ENCODE measurements at places on chromosomes 1 and 21.

GRCh38 chr1:225918280-225918679 is 5.8 kb downstream of the PYCR2 start:
- no peak for DNase-seq

DNA sequence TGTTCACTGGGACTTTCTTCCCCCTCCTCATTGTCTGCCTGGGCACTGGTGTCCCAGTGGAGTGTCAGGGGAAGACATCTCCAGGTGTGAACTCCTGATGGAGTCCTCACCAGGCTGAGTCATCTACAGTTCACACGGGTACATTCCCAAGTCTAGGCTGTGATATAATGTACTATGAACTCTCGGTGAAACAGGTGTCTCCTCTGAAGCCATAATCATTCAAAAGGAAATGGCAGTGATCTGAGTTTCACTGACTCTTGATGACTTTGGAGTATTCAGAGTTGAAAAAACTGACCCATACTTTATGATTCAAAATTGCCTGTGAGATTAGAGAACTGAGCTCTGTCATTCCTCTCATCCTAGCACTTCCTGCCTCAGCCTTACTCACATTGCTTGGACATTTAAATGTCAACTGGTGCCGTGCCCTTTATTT is 9.1 kb downstream of the LAMC2 start:
- no peak for DNase-seq

- DNase-seq = no peak
Measured at GRCh38 chr1:202367271-202367670, 18.8 kb downstream of the PPP1R12B start.

- DNase-seq = peak; percentile 80
Measured at GRCh38 chr1:113929750-113930498, 800 bp downstream of the HIPK1 start.

- no peak for DNase-seq
Measured at GRCh38 chr1:8456991-8457390, 139.1 kb downstream of the SLC45A1 start.

- peak; percentile 6 for DNase-seq
Measured at GRCh38 chr1:204623894-204624361, 61.6 kb downstream of the LRRN2 start.

GRCh38 chr1:103517380-103518047 is 8.0 kb upstream of the RNPC3 start:
- no peak for DNase-seq

DNA sequence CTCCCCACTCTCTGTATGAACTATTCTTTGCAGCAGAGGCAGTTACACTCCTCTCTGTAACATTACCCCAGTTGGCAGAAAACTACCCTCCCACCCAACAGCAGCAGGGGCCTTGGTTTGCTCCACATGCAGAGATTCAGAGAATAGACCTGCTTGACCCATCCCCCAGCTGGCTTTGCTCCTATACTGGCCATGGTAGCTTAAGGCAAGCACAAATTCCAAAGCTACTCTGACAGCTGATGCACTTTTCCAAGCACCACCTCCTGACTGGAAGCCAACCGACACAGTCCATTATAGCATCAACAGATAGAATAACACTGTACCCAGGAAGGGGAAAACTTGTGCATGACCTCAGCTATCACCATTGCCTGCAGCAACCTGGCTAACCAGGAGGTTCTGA is 846.5 kb upstream of the NCAM2 start:
- DNase-seq = no peak

Data from CD4-positive, alpha-beta T cell treated with Interleukin-4 for 4 hours (primary cell).